Peyer's patch (tissue), 4 donors: ENCODE measurements at places on chromosomes 16 and 17. TPM values are rescaled to one million over a fixed set of nuclear protein-coding genes. Genes with fewer than 3 reads are reported as not detected.
A peak's percentile ranks its signal among the peaks of the same experiment; 100 is the strongest.

- no peaks in the 10 kb centered on the region for H3K27me3 ChIP-seq
- no peaks in the 10 kb centered on the region for H3K4me1 ChIP-seq
- DNase-seq: no peak
- H3K36me3 ChIP-seq: no peaks in the 10 kb centered on the region
- H3K27ac ChIP-seq: no peak overlapping the region
Observed at GRCh38 chr16:84884596-84885341, 65.0 kb downstream of the CRISPLD2 start.

GRCh38 chr17:55990332-55991006 is 162.8 kb upstream of the ANKFN1 start:
- no peaks in the 10 kb centered on the region for H3K4me1 ChIP-seq
- no peaks in the 10 kb centered on the region for H3K27me3 ChIP-seq
- DNase-seq: no peak
- no peaks in the 10 kb centered on the region for H3K36me3 ChIP-seq
- no peak overlapping the region for H3K4me3 ChIP-seq

DHRS7C gene
- not detected for total RNA-seq

KIF2B gene
- not detected for total RNA-seq

DNA sequence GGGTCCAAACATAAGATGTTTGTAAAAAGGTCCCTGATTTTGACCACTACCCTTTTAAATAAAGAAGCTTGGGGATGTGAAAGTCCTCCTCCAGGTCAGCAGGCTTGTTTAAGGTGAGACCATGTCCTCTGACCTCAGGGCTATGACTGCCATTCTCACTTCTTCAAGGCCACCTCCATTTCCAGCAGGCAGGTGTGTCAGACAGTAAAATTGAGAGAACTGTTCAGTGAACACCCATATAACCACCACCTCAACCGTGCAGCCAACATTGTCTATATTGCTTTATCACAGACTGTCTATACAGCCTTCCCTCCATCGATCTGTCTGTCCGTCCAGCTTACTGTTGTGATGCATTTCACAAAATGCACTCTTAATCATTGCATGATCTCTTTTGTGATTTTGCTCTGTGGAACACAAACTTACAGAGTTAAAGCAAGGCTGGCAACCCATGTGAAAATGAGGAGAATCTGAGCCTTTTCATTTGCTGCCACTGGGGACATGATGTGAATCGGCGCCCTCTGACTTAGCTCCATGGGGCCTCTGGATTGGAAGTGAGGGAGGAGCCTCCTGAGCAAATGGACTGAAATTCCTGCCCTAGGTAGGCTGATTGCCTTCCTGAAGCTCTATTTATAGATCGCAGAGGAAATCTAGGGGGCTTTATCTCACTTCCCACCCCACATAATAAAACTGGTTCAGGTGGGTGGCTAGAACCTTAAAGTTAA is 53.8 kb downstream of the ZNRF1 start:
- H3K27me3 ChIP-seq: no peaks in the 10 kb centered on the region
- no peak for DNase-seq
- H3K4me1 ChIP-seq: peaks cover 7% of the 10 kb centered on the region
- no peak overlapping the region for H3K27ac ChIP-seq

DNA sequence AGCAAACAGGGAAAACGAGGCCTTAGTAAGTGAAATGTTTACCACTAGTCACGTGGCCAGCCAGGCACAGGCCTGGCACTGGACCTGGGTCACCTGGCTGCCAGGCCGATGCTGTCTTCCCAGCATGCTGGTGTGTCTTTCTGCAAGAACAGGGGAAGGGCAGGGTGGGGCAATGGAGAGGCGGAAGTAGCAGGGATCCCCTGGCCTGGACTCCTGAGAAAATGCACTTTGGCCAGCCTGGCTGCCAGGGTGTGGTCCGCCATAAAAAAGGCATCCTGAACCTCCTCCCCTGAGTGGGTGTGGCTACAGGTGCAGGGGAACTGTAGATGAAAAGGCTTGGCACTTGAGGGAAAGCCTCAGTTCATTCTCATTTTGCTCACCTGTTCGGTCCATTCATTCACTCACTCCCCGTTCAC is 1.0 kb upstream of the ANKRD40CL start:
- no peaks in the 10 kb centered on the region for H3K4me1 ChIP-seq
- no peaks in the 10 kb centered on the region for H3K27me3 ChIP-seq
- peak; percentile 95 for DNase-seq
- H3K27ac ChIP-seq: no peak overlapping the region
- H3K4me3 ChIP-seq: no peak overlapping the region
- H3K36me3 ChIP-seq: no peaks in the 10 kb centered on the region

DNA sequence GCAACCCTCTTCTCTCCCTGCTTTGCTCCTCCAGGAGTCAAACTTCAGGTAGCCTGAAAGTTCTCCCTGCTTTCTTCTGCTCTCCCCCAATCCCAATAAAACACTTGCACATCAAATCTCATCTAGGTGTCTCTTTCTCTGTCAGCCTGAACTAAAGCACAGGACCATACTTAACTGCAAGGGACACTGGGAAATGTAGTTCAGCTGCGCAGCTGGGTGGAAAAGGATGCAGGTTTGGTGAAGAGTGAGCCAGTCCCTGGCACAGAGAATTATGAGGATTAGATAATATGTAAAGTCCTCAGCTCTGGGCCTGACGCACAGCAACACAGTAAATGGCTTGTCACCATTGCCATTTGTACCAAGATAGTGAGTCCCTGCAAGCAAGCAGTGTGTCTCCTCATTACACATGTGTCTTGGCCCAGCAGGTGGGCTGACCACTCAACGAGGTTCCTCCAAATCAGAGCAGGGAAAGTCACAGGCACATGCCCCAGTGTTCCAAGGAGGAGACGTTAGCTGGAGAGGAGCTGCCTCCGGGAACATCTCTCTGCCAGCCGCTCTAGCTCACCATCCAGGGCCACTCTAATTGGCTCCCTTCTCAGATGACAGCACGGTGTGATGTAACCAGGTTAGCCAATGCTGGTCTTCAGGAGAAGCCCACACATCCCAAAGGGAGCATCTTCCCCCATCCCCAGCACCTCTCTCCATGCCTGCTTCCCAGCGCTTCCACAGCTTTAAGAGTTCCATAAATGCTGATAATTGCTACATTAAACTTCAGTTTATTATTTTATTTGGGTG is 29.7 kb upstream of the IRX3 start:
- H3K4me3 ChIP-seq: no peak overlapping the region
- H3K27me3 ChIP-seq: no peaks in the 10 kb centered on the region
- no peaks in the 10 kb centered on the region for H3K36me3 ChIP-seq
- no peak overlapping the region for H3K27ac ChIP-seq

- H3K27ac ChIP-seq: no peak overlapping the region
- no peak overlapping the region for H3K4me3 ChIP-seq
- no peaks in the 10 kb centered on the region for H3K27me3 ChIP-seq
- H3K36me3 ChIP-seq: no peaks in the 10 kb centered on the region
Observed at GRCh38 chr16:1117176-1117900, 21.3 kb upstream of the C1QTNF8 start.

DNA sequence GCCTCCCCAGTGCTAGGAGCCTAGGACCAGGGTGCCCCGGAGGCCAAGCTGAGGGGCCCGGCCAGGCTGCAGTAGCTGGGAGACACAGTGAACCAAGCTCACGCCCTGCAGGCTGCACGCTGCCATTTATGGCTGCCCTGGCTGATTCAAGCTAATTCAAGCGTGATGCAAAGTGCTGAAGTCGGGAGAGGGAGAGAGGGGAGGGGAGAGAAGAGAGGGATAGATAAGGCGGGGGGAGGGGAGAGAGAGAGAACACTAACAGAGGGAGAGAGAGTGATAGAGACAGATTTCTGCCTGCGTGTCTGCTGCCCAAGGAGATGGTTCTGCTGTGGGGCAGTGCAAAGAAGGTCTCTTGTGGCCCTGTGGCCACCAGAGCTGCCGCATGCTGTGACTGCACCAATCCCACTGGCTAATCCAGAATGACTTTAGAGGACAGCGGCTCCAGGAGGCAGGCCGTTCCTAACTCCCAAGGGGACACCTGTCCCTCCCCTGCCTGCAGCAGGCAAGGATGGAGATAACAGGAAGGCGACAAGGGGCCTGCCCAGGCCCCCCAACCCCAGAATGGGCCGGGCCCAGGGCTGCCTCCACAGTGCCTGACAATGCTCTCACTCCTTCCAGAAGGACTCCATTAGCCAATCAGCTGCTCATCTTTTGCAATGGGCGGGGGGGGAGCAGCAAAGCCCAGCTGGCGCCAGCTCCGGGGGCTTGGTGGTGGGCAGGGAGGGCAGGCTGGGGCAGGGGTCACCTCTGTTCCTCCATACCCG is 12.9 kb downstream of the MXRA7 start:
- no peaks in the 10 kb centered on the region for H3K27me3 ChIP-seq
- H3K36me3 ChIP-seq: no peaks in the 10 kb centered on the region
- H3K4me3 ChIP-seq: no peak overlapping the region
- DNase-seq: no peak

DNA sequence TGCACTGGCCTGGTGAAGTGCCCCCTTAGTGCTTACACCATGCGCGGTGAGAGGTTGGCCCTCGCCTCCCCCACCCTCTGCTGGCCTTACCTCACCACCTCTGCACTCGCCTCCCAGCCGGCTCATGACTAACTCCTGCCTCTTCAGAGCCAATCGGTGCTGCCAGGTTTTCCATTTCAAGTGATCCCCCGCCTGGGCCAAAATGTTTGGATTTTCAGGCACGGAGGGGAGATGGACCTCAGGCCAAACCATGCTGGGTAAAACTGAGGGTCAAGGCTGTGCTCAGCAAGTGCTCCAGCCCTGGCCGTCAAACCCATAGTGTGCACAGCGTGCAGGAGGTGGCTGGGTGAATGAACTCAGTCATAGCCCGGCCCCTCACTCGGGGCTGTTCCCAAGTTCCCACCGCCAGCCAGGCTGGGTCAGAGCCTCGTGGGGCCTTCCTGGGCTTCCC is 175.4 kb downstream of the SEC14L1 start:
- no peaks in the 10 kb centered on the region for H3K36me3 ChIP-seq
- DNase-seq: no peak
- H3K4me3 ChIP-seq: no peak overlapping the region
- H3K27me3 ChIP-seq: no peaks in the 10 kb centered on the region

- peak; percentile 12 for DNase-seq
- H3K4me1 ChIP-seq: peaks cover 9% of the 10 kb centered on the region
- no peak overlapping the region for H3K4me3 ChIP-seq
- no peaks in the 10 kb centered on the region for H3K36me3 ChIP-seq
- no peak overlapping the region for H3K27ac ChIP-seq
Observed at GRCh38 chr17:50952013-50952412, 85.9 kb upstream of the TOB1 start.

ALOX15 gene
- total RNA-seq: not detected

DNA sequence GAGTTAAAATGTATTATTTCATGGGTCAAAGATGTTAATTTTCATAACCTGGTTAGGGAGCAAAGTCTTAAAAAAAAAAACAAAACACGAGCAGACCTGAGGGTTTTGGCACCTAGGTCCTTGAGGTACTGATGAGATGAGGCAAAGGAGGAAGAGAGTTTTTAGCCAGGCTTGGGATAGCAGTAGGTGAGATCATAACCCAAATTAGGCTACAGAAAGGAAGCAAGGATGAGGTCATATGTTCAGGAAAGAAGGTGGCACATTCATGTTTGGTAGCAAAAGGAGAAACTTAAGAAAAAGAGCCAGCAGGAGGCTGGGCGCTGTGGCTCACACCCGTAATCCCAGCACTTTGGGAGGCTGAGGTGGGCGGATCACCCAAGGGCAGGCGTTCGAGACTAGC is 2.8 kb downstream of the ATXN1L start:
- no peaks in the 10 kb centered on the region for H3K4me1 ChIP-seq
- H3K4me3 ChIP-seq: no peak overlapping the region
- no peak overlapping the region for H3K27ac ChIP-seq
- H3K36me3 ChIP-seq: no peaks in the 10 kb centered on the region
- no peaks in the 10 kb centered on the region for H3K27me3 ChIP-seq

DNA sequence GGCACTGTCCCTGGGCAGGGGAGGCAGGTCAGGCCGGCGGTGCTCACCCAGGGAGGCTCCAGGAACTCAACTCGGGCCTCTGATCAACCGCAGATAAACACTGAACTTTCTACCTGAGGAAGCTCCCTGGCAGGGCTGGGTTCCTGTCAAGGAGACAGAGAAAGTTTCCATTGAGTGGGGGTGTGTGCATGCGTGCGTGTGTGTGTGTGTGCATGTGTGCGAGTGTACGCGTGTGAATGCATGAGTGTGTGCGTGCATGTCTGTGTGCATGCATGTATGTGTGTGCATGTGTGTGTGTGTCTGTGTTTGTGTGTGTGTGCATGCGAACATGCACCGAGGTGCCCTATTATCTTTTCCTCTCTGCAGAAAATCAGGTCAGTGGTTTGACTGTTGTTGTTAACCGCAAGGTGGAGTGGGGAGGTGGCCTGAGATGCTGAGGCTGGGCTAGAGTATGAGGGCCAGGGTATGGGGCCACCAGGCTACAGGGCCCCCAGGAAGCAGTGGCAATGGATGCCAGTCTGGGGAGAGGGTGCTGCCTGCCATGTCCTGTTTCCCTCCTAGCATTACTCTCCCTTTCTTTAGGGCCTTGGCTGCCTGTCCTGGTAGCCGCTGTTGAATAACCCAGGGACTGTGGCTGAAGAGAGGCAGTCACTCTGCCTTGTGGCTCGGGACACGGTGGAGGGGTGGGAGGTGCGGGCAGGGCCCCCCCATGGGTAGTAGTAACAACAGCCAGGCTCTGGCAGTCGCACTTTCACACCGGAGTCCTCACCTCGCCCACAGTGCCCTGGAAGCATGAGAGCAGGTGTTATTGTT is 24.0 kb downstream of the CCR7 start:
- H3K27me3 ChIP-seq: no peaks in the 10 kb centered on the region
- H3K4me3 ChIP-seq: no peak overlapping the region
- H3K4me1 ChIP-seq: peaks cover 36% of the 10 kb centered on the region
- peak; percentile 77 for DNase-seq
- no peaks in the 10 kb centered on the region for H3K36me3 ChIP-seq
- H3K27ac ChIP-seq: peak overlapping the region; percentile 88

DNA sequence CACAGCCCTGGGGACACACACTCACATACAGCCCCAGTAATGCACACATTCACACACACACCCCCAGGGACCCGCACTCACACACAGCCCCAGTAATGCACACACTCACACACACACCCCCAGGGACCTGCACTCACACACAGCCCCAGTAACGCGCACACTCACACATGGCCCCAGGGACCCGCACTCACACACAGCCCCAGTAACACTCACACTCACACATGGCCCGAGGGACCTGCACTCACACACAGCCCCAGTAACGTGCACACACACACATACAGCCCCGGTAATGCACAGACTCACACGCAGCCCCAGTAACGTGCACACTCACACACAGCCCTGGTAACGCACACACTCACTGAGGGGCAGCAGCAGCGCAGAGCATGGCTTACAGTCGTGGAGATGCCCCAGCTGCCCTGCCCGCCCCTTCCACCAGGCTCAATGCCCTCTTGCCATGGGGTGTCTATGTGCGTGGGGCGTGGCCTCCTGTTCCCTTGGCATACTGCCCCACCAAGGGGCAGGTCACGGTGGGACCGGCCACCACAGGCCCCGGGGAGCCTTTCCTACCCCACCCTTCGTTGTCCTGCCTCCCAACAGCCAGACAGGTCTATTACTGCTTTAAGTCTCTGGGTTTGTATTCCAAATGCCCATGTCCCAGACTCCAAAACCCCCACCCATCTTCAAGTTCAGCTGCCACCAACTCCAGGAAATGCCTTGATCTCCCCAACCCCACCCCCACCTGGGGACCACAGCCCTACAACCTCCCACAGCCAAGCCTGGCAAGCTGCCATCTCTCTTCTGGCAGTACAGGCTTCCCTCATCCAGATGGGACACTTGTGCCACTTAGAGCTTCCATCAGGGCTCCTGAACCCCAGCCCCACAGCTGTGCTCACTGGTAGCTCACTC is 2.7 kb downstream of the CCDC102A start:
- no peaks in the 10 kb centered on the region for H3K4me1 ChIP-seq
- no peak overlapping the region for H3K4me3 ChIP-seq
- peak overlapping the region; percentile 65 for H3K27ac ChIP-seq
- no peaks in the 10 kb centered on the region for H3K27me3 ChIP-seq
- no peaks in the 10 kb centered on the region for H3K36me3 ChIP-seq
